DMS 273 treated with DMSO at 0.1 percent for 48 hours (cell line): ENCODE measurements at places on chromosomes 12 and 14.

DNA sequence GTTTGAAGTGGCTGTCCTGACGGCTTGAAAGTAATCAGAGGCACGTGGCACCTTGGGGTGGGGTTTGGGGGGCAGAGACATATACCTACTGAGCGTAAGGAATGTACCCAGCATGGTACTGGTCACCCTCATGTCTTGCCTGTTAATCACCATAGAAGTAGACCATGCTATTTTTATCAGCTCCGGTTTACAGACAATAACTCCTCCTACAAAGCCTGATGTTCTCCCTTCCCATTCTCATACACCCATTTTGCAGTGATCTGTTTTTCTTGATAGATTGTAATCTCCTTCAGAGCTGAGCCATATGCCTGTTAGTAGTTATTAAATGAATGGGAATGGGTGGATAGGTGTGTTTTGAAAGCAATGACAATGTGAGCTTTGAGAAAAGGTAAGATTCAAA lies 10.5 kb downstream of the EVL start:
- DNase-seq = no peak

DNA sequence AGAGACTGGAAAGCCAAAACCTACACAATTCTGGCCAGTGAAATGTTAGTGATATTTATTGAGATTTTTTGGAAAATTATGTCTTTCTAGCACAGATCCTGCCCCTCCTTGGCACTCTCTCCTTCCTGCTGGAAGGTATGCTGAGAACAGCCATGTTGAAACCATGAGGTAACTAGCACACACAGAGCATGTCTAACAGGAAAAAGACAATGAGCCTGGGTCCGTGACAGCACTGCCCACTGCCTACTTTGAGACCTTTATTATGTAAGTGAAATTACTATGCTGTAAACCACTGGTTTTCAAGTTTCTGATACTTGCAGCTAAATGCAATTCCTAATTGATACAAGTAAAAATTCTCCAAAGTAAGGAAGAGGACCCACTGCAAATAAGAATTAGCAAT lies 81.6 kb upstream of the SINHCAF start:
- DNase-seq = no peak

- DNase-seq = no peak
These were observed 236.1 kb upstream of the NPAS3 start for GRCh38 chr14:32702562-32702961.

- no peak for DNase-seq
These were observed 6.6 kb downstream of the PDE6H start for GRCh38 chr12:14979468-14979867.

DNA sequence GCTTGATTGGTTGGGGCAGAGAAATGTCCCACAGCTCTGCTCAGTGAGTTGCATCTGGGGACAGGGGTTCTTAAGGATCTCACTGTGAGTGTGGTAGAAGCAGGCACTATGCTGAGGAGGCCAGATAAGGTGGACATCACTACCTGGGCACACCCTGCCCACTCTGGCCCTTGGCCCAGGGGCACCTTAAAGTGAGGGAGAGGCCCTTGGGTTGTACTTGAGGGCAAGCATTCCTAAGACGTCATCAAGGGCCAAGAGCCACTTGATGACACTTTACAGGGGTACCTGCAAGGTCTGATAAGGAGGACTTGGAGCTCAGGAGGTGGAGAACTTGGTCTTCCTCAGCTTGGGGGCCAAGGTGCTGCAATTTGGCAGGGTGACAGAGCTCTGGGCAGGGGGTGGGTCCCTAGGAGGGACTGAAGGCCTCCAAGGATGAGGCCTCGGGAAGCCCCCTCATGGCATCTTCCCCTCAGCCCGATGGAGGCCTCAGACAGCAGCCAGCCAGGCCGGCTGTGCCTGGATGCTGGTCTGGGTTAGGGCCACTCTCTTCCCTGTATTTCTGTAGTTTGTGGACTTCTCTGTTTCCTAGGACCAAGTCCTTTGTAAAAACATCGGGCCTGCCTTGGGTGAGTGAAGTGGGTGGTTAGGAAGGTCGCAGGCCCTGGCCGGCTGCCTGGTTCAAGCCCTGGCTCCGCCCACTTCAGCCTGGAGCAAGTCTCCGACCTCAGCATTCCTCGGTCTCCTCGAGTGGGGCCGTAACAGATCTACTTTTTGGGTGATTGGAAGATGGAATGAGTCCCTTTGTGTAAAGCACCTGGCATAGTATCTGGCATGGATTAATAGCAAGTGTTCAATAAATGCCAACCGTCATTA lies 24.8 kb downstream of the GPR68 start:
- no peak for DNase-seq

DNA sequence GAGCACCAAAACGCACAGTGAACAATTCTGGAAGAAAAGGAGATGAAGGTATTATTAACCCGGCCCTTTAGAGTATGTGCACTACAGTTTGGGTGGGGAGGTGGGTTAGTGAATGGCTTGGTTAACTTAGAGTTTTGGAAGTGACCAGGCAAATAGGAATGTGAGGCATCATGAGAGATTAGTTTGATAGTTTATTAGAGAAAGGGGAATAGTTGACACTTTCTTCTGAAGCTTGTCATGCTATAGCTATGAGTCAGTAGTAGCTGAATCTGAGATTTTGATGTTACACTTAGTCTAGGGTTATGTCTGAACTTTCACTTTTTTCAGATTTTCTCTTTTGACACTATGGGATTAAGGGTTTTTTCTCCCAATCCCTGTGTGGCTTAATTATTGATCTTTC lies 567.2 kb downstream of the SNAPC1 start:
- DNase-seq = no peak

GRCh38 chr12:14952299-14952921 lies 9.0 kb downstream of the ARHGDIB start:
- DNase-seq = no peak

DNA sequence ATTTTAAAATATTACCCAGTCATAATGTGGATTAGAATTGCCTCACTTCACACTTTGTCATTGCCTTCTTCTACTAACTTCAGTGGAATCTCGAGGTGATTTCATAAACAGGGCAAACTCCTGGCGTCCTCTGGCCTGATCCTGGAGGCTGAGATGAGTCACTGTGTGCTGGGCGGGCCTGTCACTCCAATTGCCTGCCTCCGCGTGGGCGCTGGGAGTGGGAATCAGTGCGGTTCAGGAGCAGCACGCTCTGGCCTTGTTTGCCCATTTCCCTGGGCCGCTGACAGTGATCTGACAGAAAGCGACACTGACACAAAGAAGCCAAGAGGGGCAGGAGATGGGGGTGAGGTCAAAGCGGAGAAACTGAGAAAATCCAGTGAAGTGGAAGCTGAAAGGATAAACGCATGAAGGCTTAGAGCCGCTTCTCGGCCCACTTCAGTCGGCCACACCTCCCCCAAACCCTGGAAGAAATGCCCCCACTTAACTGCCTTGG lies 29.7 kb downstream of the LGR5 start:
- no peak for DNase-seq

DNA sequence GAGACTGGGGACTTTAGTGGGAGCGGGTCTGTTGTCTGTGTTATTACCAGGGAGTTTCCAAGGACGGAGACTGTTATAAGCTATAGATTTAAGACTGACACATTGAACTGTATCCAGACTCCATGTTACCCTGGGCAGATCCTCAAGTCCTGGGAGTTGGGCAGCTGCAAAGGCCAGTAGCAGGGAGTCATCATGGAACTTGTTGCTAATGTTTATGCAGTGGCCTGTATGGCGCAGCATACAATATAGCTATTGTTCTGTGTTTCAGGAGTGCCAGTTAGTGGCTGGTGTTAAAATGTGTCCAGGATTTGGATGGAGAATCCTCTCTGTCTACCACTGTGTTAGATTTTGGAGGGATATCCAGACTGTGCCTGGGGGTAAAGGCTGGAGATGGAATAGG lies 31.7 kb downstream of the SMOC1 start:
- DNase-seq = no peak

DNA sequence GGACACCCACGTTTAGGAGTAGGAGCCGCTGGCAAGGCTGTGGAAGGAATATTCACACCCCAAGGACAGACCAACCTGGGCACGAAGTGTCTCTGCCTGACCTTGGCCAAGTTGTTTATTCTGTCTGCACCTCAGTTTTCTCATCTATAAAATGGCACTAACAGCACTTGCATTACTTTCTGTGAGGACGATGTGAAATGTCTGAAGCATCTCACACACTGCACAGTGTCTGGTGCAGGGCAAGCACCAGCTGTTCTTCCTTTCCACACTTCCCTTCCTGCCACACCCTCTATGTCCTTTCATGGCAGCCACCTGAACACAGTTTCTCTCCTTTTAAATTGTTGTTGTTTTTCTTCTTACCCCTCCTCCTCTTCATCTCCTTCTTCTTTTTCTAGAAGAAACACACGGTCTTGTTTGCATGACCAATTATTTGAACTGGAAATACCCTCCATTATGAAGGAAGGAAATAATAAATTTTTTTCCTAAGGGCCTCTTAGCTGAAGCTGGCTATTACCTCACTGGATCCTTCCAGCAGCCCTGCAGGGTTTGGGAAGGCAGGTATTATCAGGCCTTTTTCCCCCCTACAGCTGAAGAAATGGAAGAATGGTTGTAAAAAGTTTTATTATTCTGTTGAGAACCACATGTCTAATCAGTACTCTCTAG lies 42.9 kb upstream of the ATP23 start:
- DNase-seq = no peak
